Muscle of leg (tissue), 16 donors: ENCODE measurements at places on chromosomes 13 and 19. TPM values are rescaled to one million over a fixed set of nuclear protein-coding genes. Genes with fewer than 3 reads are reported as not detected.

DNA sequence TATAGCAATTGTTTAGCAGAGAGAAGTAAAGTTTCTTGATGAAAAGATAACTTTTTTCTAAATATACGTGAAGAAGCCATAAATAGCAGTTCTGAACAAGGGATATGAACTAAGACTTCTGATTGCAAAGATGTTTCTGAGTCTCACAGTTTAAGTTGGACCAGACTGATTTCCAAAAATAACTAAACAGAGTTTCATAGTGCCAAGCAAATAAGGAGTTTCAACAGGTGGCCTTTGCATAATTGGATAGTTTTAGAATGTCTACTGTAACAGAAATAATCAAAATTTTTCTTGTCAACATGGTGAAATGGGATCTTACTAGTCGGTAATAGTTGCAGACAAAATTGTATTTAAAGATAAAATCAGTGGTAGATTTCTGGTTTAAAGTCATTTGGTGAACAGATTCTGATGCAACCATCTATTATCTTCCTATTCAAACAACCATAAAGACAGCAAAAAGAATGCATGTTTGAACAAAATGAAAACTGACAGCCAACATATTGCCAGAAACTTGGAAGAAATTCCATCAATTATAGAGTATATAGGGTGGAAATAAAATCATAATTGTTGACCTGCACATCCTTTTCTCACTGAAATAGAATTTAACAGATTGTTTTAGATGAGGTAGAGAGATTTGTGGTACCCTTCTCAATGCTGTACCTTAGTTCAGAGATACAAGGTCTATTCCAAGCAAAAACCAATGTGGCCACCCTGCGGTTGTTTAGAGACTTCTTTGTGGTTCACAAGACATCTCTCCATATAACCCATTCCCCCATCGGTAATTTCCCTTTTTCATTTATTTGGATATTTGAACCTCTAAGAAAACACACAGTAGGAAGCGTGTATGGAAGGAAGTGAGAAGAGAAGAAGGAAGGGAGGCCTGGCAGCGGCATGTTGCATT, 275.3 kb downstream of the COG6 start:
- H3K36me3 ChIP-seq = no peaks in the 10 kb centered on the region
- no peak for DNase-seq
- no peaks in the 10 kb centered on the region for H3K27me3 ChIP-seq
- H3K27ac ChIP-seq = no peak overlapping the region
- H3K4me3 ChIP-seq = no peak overlapping the region

DNA sequence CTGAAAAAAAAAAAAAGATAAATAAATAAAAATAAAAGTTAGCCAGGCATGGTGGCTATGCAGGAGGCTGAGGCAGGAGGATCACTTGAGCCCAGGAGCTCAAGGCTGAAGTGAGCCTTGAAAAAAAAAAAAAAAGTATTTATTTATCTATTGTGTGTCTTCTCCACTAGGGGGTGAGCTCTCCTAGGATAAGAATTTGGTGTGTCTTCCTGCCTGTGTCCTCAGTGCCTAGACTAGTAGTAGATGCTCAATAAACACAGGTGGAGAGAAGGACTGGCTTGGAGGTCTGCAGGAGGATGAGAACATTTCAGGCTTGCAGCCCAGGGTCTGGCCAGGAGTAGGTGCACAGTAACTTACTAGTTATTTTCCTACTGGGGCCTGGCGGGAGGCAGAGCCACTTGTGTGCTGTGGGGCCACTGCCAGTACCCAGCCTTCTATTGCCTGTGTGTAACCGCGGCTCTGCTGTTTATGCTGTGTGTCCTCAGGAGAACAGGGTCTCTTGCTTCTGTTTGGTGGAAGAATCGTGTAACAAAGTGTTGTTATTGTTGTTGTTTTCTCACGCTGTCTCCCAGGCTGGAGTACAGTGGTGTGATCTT, 5.4 kb downstream of the LMTK3 start:
- peaks cover 42% of the 10 kb centered on the region for H3K27me3 ChIP-seq
- H3K36me3 ChIP-seq = no peaks in the 10 kb centered on the region
- no peak overlapping the region for H3K4me3 ChIP-seq
- peaks cover 5% of the 10 kb centered on the region for H3K4me1 ChIP-seq
- H3K27ac ChIP-seq = no peak overlapping the region

DNA sequence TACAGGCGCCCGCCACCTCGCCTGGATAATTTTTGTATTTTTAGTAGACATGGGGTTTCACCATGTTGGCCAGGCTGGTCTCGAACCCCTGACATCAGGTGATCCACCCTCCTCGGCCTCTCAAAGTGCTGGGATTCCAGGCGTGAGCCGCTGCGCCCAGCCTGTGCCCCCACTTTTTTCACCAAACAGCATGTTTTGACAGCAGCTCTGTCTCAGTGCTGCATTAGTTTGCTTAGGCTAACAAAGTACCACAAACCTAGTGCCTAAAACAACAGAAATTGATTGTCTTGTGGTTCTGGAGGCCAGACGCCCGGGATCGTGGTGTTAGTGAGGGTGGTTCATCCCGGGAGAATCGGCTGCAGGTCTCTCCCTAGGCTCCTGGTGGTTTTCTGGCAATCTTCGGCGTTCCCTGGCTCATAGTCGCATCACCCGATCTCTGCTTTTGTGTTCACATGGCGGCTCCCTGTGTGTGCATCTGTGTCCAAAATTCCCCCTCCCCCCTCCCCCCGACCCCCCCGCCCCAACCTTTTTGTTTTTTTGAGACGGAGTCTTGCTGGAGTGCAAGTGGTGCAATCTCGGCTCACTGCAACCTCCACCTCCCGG, 30.0 kb downstream of the MYH14 start:
- DNase-seq = no peak
- peaks cover 4% of the 10 kb centered on the region for H3K27me3 ChIP-seq
- H3K4me1 ChIP-seq = peaks cover 31% of the 10 kb centered on the region

- H3K4me1 ChIP-seq = peaks cover 35% of the 10 kb centered on the region
- no peaks in the 10 kb centered on the region for H3K27me3 ChIP-seq
- no peaks in the 10 kb centered on the region for H3K36me3 ChIP-seq
- no peak overlapping the region for H3K4me3 ChIP-seq
- H3K27ac ChIP-seq = peak overlapping the region; percentile 57
- peak; percentile 77 for DNase-seq
Observed at GRCh38 chr13:76708138-76708688, 178.0 kb downstream of the KCTD12 start.

- no peak for DNase-seq
- peaks cover 10% of the 10 kb centered on the region for H3K27me3 ChIP-seq
- H3K4me3 ChIP-seq = no peak overlapping the region
- H3K4me1 ChIP-seq = peaks cover 1% of the 10 kb centered on the region
- H3K36me3 ChIP-seq = peaks cover 56% of the 10 kb centered on the region
Observed at GRCh38 chr19:18875726-18876125, 20.2 kb downstream of the CERS1 start.

- H3K27me3 ChIP-seq = peaks cover 16% of the 10 kb centered on the region
- no peak for DNase-seq
- H3K4me3 ChIP-seq = no peak overlapping the region
- H3K27ac ChIP-seq = no peak overlapping the region
Observed at GRCh38 chr13:111484959-111485358, 164.5 kb downstream of the TEX29 start.

- no peaks in the 10 kb centered on the region for H3K27me3 ChIP-seq
- H3K4me3 ChIP-seq = no peak overlapping the region
- no peak for DNase-seq
- H3K4me1 ChIP-seq = peaks cover 15% of the 10 kb centered on the region
- no peaks in the 10 kb centered on the region for H3K36me3 ChIP-seq
Observed at GRCh38 chr13:44857061-44857460, 132.2 kb downstream of the NUFIP1 start.

GPI gene
- 94.0 TPM for total RNA-seq

GRCh38 chr13:27038323-27038722, 133.3 kb downstream of the USP12 start:
- peaks cover 4% of the 10 kb centered on the region for H3K27me3 ChIP-seq
- peak; percentile 27 for DNase-seq
- no peaks in the 10 kb centered on the region for H3K36me3 ChIP-seq
- H3K4me3 ChIP-seq = no peak overlapping the region
- no peak overlapping the region for H3K27ac ChIP-seq

- DNase-seq = peak; percentile 48
- no peaks in the 10 kb centered on the region for H3K27me3 ChIP-seq
- peak overlapping the region; percentile 11 for H3K27ac ChIP-seq
- H3K4me3 ChIP-seq = no peak overlapping the region
- H3K36me3 ChIP-seq = peaks cover 11% of the 10 kb centered on the region
Observed at GRCh38 chr19:47626238-47626637, 17.3 kb downstream of the BICRA start.

CEACAM7 gene
- total RNA-seq = not detected

DNA sequence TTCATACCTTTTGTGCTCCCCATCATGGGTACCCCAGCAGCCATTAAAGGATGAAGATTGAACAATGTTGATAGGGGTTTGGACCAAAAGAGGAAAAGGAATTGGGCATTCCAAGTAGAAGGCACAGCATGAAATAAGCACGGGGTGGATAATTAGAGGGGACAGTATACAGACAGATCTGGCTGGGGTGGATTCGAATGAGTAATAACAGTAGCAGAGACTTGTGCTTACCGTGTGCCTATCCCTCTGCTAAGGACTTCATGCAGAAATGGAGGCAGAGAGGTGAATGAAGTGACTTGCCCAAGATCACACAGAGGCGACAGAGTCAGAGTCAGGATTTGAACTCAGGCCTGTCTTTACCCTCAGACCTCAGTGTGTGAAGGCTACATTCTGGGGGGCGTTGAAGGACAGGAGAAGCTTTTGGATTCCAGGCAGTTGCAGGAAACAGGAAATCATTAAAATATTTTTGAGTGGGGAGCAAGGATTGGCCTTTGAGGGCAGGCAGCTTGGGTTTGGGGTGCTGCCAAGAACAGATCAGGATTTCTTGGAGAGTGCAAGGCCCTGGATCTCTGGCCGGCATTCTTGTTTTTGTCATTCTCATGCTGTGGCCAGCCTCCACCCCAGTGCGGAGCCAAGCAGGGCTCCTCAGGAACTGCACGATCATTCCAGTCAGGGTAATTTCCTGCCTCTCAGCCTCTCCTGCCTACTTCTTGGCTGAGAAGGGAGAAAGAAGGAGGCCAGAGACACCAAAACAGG, 18.7 kb downstream of the PAF1 start:
- H3K27ac ChIP-seq = peak overlapping the region; percentile 91
- no peak overlapping the region for H3K4me3 ChIP-seq
- no peaks in the 10 kb centered on the region for H3K27me3 ChIP-seq
- DNase-seq = peak; percentile 96
- peaks cover 76% of the 10 kb centered on the region for H3K36me3 ChIP-seq

GRCh38 chr13:105918842-105919741, 616.4 kb downstream of the EFNB2 start:
- no peaks in the 10 kb centered on the region for H3K36me3 ChIP-seq
- H3K27me3 ChIP-seq = no peaks in the 10 kb centered on the region
- H3K4me1 ChIP-seq = peaks cover 5% of the 10 kb centered on the region
- no peak overlapping the region for H3K27ac ChIP-seq
- H3K4me3 ChIP-seq = no peak overlapping the region

ZNF470 gene
- total RNA-seq = 5.5 TPM

LILRA2 gene
- total RNA-seq = 0.53 TPM

DNA sequence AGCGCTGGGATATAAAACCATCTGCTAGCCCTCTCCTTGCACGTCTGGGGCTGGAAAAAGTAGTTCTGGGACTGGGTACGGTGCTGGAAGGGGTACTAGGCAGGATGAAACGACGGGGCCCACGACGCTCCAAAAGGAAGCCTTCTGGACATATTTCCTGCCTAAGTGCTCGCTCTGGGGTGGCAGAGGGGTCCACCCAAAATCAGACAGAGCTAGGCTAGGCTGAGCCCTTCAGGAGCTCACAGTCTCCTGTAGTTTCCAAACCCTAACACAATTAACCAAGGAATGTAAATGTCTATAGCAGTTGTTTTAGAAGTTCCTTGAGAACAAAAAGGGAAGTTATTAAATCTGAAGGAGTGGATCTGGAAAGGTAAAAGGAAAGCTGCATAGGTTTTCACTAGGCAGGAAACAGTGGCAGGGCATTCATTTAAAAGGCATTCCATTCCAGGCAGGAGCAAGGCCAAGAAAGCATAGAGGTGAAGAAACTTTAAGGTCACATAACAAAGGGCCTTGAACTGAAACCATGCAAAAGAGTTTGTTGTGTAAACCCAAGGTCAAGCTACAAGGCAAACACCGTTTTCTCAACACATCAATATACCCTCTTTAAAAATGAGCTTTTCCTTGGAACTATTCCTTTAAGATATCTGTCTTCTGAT, 634 bp upstream of the DIAPH3 start:
- H3K27ac ChIP-seq = peak overlapping the region; percentile 98
- H3K4me3 ChIP-seq = peak overlapping the region; percentile 91
- no peaks in the 10 kb centered on the region for H3K36me3 ChIP-seq
- H3K4me1 ChIP-seq = peaks cover 6% of the 10 kb centered on the region
- DNase-seq = peak; percentile 30

GPR12 gene
- 0.09 TPM for total RNA-seq

MAP2K2 gene
- total RNA-seq = 97.0 TPM

IL4I1 gene
- total RNA-seq = 0.53 TPM

FXYD3 gene
- 0.35 TPM for total RNA-seq

- no peak overlapping the region for H3K4me3 ChIP-seq
- H3K36me3 ChIP-seq = no peaks in the 10 kb centered on the region
- no peak overlapping the region for H3K27ac ChIP-seq
Observed at GRCh38 chr19:15863272-15863671, 34.6 kb downstream of the CYP4F2 start.

- H3K4me3 ChIP-seq = no peak overlapping the region
- peak; percentile 77 for DNase-seq
- peaks cover 52% of the 10 kb centered on the region for H3K4me1 ChIP-seq
- H3K36me3 ChIP-seq = no peaks in the 10 kb centered on the region
Observed at GRCh38 chr13:52925775-52926285, 77.4 kb upstream of the PCDH8 start.

GRIN3B gene
- total RNA-seq = not detected

GRCh38 chr13:20782116-20782708, 8.5 kb upstream of the EEF1AKMT1 start:
- no peak overlapping the region for H3K27ac ChIP-seq
- H3K4me3 ChIP-seq = no peak overlapping the region
- DNase-seq = no peak
- H3K36me3 ChIP-seq = peaks cover 33% of the 10 kb centered on the region

GRCh38 chr13:112443191-112443994, 67.2 kb downstream of the SPACA7 start:
- no peak overlapping the region for H3K27ac ChIP-seq
- peaks cover 4% of the 10 kb centered on the region for H3K4me1 ChIP-seq
- H3K4me3 ChIP-seq = no peak overlapping the region

DNA sequence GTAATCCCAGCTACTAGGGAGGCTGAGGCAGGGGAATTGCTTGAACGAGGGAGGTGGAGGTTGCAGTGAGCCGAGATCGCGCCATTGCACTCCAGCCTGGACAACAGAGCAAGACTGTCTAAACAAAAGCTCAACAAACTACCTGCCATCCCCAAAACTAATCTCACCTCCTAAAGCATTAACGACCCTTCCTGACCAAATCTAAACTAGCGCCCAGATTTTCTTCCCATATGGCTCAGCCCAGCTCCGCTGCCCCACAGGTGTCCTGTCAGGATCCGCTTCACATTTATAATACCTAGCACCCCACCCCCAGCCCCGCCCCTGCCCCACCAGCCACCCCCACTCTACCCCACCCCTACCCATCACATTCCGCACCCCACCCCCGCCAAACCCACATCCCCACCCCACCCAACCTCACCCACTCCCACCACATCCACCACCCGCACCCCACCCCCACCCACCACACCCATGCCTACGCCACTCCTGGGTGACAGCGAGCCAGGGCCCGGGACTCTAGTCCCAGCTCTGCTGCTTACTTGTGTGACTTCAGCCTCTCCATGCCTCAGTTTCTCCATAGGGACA, 599 bp downstream of the C19orf12 start:
- no peak for DNase-seq
- H3K27me3 ChIP-seq = no peaks in the 10 kb centered on the region
- H3K36me3 ChIP-seq = peaks cover 11% of the 10 kb centered on the region
- H3K4me1 ChIP-seq = peaks cover 19% of the 10 kb centered on the region
